ENCODE measurements at places on chromosomes 11 and 22.

DNA sequence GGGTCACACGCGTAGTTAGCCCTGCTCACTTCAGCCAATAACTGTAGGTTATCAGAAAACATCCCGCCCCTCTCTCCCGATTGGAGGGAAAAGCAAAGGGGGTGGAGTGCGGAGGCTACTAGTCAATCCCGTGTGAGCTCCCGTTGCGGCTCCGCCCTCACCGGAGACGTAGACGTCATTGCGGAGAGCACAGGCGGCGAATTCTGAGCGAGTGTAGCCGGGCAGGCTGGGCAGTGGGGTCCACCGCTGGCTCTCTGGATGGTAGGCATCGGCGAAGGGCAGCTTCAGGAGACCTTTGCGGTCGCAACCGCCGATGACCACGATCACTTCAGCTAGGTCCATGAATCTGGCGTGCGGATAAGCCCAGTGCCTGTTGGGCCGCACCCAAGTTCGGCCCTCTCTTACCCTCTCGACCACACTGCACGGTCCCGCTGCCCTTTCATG is 4.7 kb downstream of the KLHL35 start:
- peak; percentile 33 for DNase-seq

DNA sequence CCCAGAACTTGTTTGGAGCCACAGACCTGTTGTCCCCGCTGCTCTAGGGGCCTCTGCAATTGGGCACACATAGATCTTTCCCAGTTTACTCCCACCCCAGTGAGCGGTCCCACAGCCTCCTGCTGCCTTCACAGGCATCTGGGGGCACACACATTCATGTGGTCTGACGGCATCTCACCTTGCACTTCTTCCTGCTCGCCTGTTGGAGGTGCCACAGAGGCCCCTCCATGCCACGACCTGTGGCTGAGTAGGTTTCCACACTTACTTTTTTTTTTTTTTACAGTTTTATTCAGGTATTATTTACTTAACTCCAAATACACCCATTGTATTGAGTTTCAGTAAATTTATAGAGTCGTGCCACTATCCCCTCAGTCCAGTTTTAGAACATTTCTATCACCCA is 68.9 kb upstream of the SEPTIN5 start:
- DNase-seq, result no peak

DNA sequence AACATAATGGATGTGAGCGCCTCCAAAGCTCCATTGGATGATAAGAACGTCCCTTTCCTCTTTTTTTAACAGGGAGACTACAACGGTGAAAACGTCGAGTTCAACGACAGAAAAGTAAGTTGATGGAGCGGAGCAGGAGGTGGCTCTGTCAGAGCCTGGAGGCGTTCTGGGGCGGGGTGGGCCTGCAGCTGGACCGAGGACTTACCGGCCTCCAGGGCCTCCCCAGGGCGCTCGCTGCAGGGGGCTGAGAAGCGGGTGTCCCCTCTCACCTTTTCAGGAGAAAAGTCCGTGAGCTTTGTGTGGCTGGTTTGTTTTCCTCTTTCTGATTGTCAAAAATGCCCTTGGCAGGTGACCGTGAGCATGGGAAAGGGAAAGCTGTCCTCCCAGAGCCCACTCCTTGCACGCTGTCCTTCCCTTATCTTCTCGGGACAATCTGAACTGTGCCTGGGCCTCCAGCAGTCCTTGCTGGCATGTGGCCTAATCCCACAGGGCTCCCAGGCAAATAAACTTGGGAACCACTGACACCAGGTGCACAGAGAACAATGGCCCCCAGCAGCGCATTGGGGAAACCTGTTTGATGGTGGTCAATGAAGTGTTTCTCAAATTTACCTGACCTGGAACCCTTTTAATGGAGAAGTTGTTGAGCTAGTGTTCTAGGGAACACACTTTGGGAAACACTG is 38.4 kb downstream of the ANO1 start:
- DNase-seq, result no peak

DNA sequence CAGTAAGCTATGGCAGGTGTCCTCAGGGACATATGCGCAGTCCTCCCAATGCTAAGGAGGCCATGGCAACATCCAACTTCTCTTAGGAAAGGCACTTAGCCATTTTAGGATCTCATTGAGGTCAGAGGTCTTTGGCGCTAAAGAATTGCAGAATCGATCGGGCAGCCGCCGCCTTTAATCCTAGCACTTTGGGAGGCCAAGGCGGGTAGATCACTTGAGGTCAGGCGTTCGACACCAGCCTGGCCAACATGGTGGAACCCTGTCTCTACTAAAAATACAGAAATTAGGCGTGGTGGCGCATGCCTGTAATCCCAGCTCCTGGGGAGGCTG is 1.2 kb upstream of the CHID1 start:
- no peak for DNase-seq

DNA sequence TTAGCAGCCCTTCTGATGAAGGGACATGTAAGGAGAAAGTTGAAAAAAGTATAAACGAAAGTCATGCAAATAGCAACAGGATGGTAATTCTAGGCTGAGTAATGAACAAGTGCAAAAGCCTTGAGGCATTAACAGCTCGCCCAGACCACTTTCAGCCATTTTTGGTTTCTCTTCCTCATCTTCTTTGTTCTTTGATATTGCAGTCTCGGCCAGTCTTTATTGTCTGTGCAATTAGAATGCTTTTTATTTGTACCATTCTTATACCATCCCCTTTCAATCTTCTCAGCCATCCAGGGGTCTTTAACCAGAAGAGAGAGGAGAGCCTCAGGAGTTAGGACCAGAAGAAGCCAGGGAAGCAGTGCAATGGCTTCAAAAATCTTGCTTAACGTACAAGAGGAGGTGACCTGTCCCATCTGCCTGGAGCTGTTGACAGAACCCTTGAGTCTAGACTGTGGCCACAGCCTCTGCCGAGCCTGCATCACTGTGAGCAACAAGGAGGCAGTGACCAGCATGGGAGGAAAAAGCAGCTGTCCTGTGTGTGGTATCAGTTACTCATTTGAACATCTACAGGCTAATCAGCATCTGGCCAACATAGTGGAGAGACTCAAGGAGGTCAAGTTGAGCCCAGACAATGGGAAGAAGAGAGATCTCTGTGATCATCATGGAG is 7.3 kb downstream of the TRIM34 start:
- no peak for DNase-seq

GRCh38 chr22:40383905-40384304 is 13.5 kb downstream of the SGSM3 start:
- DNase-seq, result no peak

- no peak for DNase-seq
Measured at GRCh38 chr22:36079041-36079440, 50.4 kb upstream of the RBFOX2 start.

DNA sequence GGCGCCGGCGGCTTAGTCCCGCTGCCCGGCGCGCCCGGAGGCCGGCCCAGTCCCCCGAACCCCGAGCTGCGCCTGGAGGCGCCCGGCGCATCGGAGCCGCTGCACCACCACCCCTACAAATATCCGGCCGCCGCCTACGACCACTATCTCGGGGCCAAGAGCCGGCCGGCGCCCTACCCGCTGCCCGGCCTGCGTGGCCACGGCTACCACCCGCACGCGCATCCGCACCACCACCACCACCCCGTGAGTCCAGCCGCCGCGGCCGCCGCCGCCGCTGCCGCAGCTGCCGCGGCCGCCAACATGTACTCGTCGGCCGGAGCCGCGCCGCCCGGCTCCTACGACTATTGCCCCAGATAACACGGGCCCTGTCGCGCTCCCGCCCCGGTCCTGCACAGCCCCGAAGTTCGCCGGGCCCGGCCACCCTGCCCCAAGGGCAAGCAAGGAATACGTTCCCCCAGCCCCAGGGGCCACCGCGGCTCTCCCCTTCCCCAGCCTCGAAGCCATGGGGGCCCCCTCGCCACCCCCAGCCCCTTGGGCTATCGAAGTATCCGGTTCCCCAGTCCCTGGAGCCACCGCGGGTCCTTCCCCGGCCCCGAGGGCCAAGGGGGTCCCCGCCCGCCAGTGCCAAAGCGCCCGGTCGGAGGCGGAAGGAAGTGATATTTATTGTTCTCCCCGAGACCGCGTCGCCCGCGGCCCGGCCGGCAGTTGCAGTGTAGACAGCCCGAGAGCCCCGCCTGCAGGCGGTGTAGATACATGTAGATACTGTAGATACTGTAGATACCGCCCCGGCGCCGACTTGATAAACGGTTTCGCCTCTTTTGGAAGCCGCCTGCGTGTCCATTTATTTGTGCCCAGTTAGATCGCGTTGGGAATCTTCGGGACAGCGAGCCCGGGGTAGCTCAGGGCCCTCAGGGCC is 6.2 kb downstream of the TBX1 start:
- DNase-seq, result peak; percentile 23

DNA sequence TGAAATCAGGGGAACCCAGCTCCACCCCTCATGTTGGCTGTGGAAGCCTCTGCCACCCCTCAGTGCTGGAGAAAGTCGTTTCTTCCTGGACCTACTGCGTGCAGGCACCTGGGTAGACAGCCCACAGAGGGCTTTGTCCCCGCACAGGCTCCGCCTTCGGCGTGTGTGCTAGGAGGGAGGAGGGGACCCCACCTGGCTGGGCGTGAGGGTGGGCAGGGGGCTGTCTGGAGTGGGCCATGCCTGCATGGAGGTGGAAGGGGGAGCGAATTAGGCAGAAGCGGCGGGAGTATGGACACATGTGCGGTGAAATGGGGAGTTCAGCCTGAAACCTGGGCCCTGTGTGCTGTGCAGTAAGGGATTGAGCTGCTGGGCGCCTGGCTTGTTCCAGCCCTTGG is 49.3 kb downstream of the FBLN1 start:
- DNase-seq, result no peak

DNA sequence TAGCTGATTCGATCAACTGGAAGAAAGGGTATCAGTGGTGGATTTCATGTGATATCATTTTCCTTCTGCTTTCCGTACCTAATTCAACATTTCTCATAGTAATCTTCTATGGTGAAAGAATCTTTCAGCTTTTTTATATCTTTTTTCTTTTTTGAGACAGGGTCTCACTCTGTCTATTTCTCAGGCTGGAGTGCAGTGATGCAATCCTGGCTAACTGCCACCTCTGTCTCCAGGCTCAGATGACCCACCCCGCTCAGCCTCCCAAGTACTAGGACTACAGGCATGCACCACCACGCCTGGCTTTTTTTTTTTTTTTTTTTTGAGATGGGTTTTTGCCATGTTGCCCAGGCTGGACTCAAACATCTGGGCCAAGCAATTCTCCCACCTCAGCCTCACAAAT is 18.6 kb upstream of the CHORDC1 start:
- no peak for DNase-seq

DNA sequence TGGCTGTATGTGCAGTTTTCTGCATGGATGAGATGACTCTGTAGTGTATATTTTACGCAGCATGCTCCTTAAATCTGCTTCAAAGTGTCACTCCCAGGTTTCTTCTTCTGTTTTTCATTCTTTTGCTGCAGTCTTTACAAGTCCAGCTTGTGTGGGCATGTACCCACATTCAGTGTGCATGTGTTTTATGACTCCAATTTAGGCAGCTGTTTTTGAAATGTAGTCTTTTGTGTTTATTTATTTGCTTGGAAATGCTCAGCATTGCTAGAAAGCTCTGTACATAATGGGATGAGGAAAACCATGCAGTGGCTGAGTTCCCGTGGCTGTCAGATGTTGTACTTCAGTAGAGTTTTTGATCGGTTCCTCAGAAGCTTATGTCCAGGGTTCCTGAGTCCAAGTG is 138.5 kb downstream of the ARHGAP42 start:
- DNase-seq, result no peak

DNA sequence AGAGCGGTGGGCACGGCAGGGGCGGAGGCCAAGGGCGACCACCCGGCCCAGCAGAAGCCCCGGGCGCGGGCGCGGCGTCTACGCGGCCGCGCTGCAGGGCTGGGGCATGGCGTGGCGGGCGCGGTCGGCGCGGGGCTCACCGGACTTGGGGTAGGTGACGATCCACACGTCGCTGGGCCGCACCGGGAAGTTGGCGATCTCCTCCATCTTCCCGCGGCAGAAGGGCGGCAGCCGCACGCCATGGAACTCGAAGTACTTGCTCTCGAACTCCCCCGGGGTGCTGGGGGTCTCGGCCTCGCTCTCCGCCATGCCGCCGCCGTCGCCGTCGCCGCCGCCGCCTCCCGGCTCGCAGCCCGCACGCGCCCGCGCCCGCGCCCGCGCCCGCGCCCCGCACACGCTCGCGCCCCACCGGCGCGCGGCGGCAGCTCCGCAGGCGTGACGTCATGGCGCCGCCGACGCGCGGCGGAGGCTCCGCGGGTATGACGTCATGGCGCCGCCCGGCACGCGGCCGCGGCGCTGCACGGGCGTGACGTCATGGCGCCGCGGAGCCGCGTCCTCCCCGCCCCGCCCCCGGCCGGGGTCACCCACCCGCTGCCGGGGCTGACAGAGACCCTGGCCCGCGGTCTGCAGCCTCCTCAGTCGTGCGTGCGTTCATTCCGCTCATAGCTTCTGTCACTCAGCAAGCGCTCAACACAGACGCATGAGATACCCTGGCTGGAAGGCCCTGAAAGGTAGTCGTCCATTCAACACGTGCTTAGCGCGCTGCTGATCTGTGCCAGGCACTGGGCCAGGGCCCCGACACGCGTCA is at the start of gene SULT4A1:
Gene SULT4A1 (minus strand): TSS at position 440 of the 808 bp plus-strand sequence. CDS start 131 bp downstream, at position 309.
- DNase-seq, result no peak

GRCh38 chr11:214083-214482 is 6.6 kb downstream of the RIC8A start:
- no peak for DNase-seq

GRCh38 chr11:132033051-132033450 is 662.6 kb downstream of the NTM start:
- no peak for DNase-seq

DNA sequence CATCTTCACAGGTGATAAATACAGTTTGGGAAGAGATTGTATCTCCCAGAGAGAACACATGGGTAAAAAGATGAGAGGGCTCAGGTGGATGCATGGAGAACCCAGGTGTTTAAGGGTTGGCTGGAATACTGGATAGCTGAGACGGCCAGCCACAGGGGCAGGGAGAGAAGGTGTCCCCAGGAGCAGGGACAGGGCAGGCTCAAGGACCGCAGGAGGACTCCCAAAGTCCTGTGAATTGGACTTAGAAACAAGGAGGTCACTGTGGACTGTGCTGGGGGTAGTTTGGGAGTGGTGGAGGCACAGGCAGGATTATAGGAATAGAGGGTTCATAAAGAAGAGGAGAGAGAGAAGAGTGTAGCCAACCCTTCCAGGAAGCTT is 103.8 kb upstream of the PARVA start:
- no peak for DNase-seq

GRCh38 chr22:40241200-40241763 is 63.6 kb downstream of the TNRC6B start:
- DNase-seq, result no peak

DNA sequence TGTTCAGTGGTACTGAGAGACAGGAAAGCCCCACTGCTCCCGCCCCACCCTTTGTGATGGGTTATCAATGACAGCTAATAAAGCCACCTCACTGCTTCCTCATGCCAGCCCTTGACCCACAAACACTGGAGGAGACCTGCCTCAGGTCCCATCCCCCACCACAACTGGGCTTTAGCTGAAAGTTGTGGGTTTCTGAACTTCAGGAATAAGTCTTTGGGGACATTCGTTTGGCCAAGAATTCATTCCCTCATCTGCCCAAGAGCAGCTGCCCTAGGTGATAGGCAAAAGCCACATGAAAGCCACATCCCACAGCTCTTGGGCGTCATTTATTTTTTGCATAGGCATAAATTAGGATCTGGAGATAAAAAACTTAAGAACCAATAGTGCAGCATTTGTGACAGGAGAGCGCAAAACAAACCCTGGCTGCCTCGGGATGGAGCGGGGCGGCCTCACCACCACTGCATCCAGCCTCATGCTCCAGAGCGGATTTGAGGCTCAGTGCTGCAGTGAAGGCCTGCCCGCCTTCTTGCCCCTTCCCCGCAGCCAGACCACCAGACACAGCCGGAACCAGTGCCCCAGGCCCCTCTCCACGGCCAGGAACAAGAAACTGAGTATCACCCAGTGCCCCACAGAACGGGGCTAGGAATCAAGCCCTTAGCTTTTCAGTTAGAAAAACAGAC is 21.2 kb downstream of the SUN2 start:
- no peak for DNase-seq

- DNase-seq, result no peak
Measured at GRCh38 chr22:38411016-38411415, 44.0 kb downstream of the KCNJ4 start.

All from stimulated activated CD4-positive, alpha-beta T cell treated with anti-CD3 and anti-CD28 coated beads, Interleukin-1b, Interleukin-23, amount 100 ng/mL, for 4 hours (primary cell).